ENCODE measurements at places on chromosomes 1 and 21.

GRCh38 chr1:179043266-179043665 is 17.6 kb downstream of the FAM20B start:
- no peak for DNase-seq

DNA sequence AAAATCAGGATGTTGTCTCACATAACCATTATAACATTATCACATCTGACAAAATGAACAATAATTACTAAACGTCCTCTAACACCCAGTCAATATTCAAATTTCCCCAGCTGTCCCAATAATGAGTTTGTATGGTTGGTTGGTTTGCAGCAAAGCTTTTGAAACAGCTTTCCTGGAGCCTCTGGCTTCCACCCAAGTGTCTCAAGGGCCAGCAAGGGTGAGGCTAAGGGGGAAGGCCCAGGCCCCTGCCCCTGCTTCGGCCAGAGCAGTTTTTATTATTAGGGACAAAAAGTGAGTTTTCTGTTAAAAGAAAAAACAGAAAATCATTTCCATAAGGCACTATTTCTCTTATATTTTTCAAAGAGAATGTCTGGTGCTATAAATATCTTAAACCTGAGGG is 19.1 kb upstream of the AVPR1B start:
- DNase-seq: no peak

GRCh38 chr1:209229494-209230061 is 353.9 kb upstream of the CAMK1G start:
- DNase-seq: no peak

GRCh38 chr21:44800971-44801467 is 601 bp downstream of the UBE2G2 start:
- peak; percentile 48 for DNase-seq

DNA sequence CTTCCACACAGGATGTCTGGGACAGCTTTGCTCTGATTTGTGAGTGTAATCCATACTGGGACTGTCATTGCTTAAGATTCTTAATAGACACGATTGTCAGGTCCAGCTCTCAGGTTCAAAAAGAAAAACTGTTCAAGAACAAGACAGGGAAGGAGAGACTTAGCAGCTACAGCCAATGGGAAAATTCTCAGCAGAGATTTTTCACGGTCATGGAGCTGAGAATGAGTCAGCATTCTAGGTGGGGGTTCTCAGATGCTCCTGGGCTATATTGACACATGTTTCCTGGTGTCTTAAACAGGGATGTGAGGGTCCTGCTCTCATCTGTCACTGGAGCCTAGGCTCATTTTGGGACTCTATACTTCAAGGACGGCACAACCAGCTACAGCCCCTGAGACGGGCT is 318.3 kb downstream of the RRAGC start:
- peak; percentile 41 for DNase-seq

DNA sequence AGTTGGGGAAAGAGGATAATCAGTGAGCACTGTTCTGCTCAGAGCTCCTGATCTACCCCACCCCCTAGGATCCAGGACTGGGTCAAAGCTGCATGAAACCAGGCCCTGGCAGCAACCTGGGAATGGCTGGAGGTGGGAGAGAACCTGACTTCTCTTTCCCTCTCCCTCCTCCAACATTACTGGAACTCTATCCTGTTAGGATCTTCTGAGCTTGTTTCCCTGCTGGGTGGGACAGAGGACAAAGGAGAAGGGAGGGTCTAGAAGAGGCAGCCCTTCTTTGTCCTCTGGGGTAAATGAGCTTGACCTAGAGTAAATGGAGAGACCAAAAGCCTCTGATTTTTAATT is 42.7 kb downstream of the YARS1 start:
- DNase-seq: no peak

- no peak for DNase-seq
Observed at GRCh38 chr1:163296504-163297263, 25.1 kb upstream of the NUF2 start.

DNA sequence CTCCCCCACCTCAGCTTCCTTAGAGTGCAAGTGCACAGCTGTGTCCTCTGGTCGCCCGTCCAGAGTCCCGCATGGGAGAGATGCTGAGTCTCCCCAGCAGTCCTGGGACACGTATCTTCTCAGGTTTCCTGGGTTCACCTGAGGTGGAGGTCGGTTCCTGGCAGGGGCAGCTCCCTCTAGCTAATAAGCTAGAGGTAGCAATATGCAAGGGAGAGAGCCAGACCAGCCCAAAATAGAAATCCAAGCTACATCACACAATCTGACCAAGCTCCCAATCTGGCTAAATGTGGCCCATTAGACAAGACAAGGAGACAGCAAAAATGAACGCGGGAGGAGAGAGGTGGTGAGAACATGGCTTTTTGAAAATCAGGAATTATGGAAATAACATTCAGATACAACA is 30.9 kb upstream of the CADM3 start:
- no peak for DNase-seq

GRCh38 chr1:226424221-226425003 is 16.5 kb upstream of the PARP1 start:
- peak; percentile 75 for DNase-seq

GRCh38 chr1:248810727-248811513 is 14.8 kb downstream of the SH3BP5L start:
- DNase-seq: peak; percentile 38

- DNase-seq: peak; percentile 53
Observed at GRCh38 chr1:58815686-58816071, 31.8 kb upstream of the JUN start.

- peak; percentile 58 for DNase-seq
Observed at GRCh38 chr1:150613061-150613920, 16.1 kb downstream of the ENSA start.

DNA sequence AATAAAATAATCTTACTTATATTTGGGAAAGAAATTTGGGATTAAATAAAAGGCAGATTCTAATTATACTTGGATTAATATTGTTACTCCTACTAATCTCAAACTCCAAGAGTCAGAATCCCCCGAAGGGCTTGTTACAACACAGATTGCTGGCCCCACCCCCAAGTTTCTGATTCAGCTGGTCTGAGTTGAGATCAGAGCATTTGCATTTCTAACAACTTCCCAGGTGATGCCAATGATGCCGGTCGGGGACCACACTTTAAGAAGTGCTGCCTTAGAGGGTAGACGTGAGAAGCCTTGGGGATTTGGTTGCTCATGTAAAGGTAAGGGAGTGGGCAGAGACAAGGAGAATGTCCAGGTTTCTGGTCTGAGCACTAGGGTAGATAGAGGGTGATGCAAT is 47.2 kb downstream of the FMN2 start:
- DNase-seq: no peak

DNA sequence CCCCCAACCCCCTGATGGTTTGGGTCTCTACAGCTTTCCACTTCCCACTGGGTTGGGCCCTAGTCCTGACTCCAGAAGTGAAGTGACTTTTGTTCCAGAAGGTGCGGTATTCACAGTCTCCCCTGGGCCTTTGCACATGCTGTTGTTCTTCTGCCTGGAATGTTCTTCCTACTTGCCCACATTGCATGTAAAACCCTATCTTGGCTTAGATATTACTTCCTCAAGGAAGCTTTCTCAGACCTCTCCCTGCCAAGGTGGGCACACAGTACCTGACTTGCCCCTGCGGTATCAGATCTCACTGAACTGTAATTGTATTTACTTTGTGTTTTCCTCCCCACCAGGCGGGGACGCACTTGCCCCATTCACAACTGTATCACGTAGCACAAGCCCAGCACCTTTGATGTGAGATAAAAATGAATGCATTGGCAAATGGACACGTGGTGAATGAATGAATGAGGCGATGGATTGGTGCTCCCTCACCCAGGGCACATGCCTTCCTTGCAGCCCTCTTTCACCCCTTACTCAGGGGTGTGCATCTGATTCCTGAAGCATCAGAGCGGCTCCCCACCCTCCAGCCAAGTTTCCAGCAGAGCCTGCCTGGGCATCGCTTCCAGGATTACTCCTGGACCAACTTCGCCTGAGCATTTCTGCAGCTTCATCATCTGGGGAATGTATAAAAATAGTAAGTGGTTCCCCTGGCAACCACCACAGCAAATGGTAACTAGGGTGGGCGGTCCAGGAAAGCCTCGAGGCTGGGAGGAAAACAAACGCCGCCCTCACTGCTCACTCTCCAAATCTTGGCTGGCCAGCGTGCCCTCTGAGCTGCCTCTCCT is 19.8 kb downstream of the NENF start:
- DNase-seq: peak; percentile 87

DNA sequence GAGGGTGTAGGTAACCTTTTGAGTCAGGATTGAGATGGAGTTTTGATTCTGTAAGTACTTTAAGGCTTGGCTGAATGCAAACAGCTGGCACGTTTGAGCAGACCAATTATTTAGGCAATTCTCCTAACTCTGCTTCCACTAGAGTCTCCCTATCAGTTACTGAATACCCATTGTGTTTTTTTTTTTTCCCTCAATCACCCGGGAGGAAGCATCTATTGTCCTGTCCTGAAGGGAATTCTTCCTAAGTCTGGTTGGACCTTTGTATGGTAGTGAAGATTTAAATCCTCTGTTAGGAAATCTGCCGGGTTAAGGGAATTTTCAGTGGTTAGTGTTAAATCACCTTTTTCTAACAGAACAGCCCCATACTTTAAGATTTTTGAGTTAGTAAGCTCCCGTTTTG is 571.2 kb upstream of the USP24 start:
- no peak for DNase-seq

DNA sequence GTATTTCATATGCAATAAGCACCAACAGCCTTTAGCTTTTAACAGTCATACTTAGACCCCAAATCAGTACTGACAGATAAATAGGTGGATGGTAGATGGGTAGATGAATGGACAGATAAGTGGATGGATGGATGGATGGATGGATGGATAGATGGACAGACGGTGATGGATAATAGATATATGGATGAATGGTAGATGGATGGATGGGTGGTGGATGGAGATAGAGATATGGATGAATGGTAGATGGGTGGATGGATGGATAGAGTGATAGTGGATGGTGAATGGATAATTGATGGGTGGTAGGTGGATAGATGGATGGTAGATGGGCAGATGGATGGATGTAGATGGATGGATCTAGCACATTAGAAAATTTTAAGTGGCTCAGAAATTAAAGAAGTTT is 62.5 kb downstream of the TIAM1 start:
- no peak for DNase-seq

DNA sequence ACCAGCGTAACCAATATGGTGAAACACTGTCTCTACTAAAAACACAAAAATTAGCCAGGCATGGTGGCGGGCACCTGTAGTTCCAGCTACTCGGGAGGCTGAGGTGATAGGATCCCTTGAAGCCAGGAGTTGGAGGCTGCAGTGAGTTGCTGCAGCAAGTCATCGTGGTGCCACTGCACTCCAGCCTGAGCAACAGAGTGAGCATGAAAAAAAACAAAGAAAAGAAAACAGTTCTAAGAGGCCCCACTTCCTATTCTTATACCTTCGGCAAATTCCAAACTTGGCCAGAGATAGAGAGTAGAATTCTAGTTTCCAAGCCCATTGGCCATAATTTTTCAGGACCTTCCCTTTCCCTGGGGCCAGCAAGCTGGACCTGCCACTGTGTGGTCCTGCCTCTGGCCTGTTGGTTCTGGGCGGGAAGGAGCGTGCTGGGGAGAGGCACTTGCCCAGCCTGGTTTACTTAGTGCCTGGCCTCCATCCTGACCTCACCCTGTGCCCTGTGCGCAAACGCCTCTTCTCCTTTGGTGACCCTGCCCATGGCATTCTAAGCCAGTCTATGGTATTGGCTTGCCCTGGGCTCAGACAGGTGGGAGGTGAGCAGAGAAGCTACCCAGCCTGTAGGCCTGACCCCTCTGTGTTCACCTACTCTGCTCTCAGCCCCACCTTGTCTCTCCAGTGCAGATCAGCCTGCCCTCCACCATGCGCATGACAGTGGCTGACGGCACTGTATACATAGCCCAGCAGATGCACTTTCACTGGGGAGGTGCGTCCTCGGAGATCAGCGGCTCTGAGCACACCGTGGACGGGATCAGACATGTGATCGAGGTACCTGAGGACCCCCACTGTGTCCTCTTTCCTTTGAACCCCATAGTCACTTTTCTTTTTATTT is 11.0 kb downstream of the CA6 start:
- DNase-seq: no peak

- DNase-seq: peak; percentile 94
Observed at GRCh38 chr1:101238681-101239094, 1.9 kb downstream of the S1PR1 start.

DNA sequence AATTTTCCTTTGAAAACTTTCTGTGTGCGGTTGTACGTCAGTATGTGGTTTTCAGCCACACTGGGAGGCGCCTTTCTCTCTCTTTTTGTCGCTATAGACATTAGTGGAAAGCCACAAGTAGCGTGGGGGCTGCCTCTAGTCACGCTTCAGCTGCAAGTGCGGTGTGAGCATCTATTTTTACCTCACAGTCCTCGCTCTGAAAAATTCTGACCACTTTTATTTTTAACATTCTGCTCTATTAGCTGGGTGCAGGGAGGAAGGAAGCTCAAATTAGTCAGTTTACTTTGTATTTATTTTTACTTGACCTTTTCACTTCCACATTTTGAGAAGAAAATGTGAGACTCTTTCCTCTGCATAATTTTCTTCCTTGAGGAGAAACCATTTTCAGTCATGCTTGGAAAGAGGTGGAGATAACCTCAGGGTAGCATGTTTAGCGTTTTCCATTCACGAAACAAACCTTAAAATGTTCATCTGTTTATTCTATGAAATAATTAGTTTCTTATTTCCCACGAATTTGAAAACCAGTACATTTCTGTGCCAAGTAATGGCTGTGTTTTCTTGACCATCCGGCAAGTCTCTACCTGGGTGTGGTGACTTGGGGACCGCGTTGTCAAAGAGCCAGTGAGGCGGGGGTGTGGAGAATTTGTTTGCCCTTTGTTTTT is 35.6 kb downstream of the ADARB1 start:
- DNase-seq: peak; percentile 26

GRCh38 chr1:198169672-198170071 is 12.9 kb downstream of the NEK7 start:
- DNase-seq: no peak

Data from astrocyte of the hippocampus (primary cell).